Adipose tissue (tissue), 3 donors: ENCODE measurements at places on chromosomes 13 and 19. TPM values are rescaled to one million over a fixed set of nuclear protein-coding genes. Genes with fewer than 3 reads are reported as not detected.

The ZIM2 gene
- polyA plus RNA-seq, result not detected

The CCL25 gene
- polyA plus RNA-seq, result 0.07 TPM

The ZNF85 gene
- 3.3 TPM for polyA plus RNA-seq

The DOCK9 gene
- polyA plus RNA-seq, result 57.2 TPM

The ZNF835 gene
- polyA plus RNA-seq, result 1.1 TPM

The PKN1 gene
- 99.0 TPM for polyA plus RNA-seq

The MAG gene
- not detected for polyA plus RNA-seq

The ARID3A gene
- polyA plus RNA-seq, result 3.6 TPM

The PRSS57 gene
- polyA plus RNA-seq, result 0.09 TPM

The ZNF491 gene
- 0.22 TPM for polyA plus RNA-seq

The TMEM150B gene
- 4.0 TPM for polyA plus RNA-seq

The CNN2 gene
- polyA plus RNA-seq, result 39.3 TPM

The DOCK6 gene
- polyA plus RNA-seq, result 16.2 TPM

The SLC27A1 gene
- polyA plus RNA-seq, result 23.7 TPM

The C19orf18 gene
- polyA plus RNA-seq, result 0.23 TPM

The BEST2 gene
- polyA plus RNA-seq, result not detected

The ATP12A gene
- not detected for polyA plus RNA-seq

The SIGLECL1 gene
- polyA plus RNA-seq, result not detected

The TMPRSS9 gene
- 0.09 TPM for polyA plus RNA-seq

The MAP2K2 gene
- polyA plus RNA-seq, result 104 TPM
